ENCODE measurements at places on chromosomes 12 and 14. TPM values are rescaled to one million over a fixed set of nuclear protein-coding genes. Genes with fewer than 3 reads are reported as not detected.

PRB3 gene
- not detected for total RNA-seq

DAO gene
- not detected for total RNA-seq

SLC24A4 gene
- total RNA-seq: 0.41 TPM

TAS2R14 gene
- 0.28 TPM for total RNA-seq

TMEM132C gene
- not detected for total RNA-seq

CCDC177 gene
- 0.04 TPM for total RNA-seq

LHX5 gene
- total RNA-seq: 0.06 TPM

SERPINA3 gene
- total RNA-seq: 12.6 TPM
